HFFc6 (cell line): ENCODE measurements at places on chromosomes 7 and 10. TPM values are rescaled to one million over a fixed set of nuclear protein-coding genes. Genes with fewer than 3 reads are reported as not detected.
A peak's percentile ranks its signal among the peaks of the same experiment; 100 is the strongest.

- no peak overlapping the region for H3K4me3 ChIP-seq
- no peaks in the 10 kb centered on the region for H3K27me3 ChIP-seq
- H3K27ac ChIP-seq: no peak overlapping the region
- H3K4me1 ChIP-seq: peaks cover 37% of the 10 kb centered on the region
Measured at GRCh38 chr10:110005719-110006118, 2.1 kb upstream of the ADD3 start.

GRCh38 chr10:78313636-78314035 lies 280.0 kb downstream of the RPS24 start:
- H3K4me1 ChIP-seq: peaks cover 61% of the 10 kb centered on the region
- peaks cover 9% of the 10 kb centered on the region; the same call in 1 of the 2 replicates for H3K36me3 ChIP-seq
- DNase-seq: no peak
- H3K4me3 ChIP-seq: no peak overlapping the region
- H3K27ac ChIP-seq: no peak overlapping the region

DNA sequence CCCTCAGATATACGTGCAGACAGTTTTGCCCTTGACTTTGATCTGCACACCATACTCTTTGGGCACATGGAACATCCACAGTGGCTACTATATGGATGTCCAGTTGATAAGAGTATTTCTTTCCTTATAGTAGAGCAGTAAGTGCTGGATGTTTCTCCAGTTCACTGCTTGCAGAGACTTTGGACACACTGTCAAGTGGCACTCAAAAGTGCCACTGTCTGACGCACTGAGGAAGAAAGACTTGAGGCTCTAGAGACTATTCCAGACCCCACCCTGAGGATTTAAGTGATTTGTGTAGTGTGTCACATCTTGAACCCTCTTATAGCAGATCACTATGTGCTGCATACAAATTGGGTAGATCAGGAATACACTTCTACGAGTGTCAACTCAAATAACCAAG lies 179.1 kb downstream of the GNAI1 start:
- H3K27me3 ChIP-seq: no peaks in the 10 kb centered on the region
- no peak overlapping the region for H3K27ac ChIP-seq
- DNase-seq: no peak
- 0 out of 2 replicates have a peak, but pooled peaks cover 6% of the 10 kb centered on the region for H3K36me3 ChIP-seq
- no peak overlapping the region for H3K4me3 ChIP-seq
- peaks cover 45% of the 10 kb centered on the region for H3K4me1 ChIP-seq

UCN3 gene
- total RNA-seq: not detected in 3 replicates

DNA sequence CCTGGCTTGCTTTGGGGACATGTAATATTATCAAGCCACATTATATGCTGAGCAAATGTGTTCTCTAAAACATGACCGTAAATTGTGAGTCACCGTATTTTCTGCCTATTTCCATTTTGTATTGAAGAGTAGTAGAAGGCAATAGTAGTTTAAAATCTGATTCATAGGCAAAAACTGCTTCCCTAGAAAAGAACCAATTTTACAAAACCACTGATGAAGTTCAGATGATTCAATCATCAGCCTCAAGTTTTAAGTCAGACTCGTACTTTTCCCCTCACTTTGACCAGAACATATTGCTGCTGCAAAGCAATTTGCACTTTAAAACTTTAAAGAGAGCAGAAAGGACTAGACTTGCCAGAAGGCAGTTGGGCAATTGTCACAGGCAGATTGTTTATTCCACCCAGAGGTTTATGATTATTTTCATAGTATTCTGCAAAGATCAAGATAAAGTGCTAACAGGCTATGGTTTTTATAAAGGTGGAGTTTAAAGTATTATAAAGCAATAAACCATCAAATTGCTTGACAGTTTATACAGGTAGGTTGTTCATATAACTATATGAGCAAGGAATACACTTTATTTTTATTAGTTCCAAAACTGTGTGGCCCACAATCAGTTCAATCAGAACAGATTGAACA lies 168.2 kb downstream of the ETV1 start:
- H3K27me3 ChIP-seq: peaks cover 3% of the 10 kb centered on the region; the same call in 1 of the 2 replicates
- H3K4me3 ChIP-seq: peak overlapping the region; percentile 41; the same call in 1 of the 2 replicates
- peak overlapping the region; percentile 70 for H3K27ac ChIP-seq

DNA sequence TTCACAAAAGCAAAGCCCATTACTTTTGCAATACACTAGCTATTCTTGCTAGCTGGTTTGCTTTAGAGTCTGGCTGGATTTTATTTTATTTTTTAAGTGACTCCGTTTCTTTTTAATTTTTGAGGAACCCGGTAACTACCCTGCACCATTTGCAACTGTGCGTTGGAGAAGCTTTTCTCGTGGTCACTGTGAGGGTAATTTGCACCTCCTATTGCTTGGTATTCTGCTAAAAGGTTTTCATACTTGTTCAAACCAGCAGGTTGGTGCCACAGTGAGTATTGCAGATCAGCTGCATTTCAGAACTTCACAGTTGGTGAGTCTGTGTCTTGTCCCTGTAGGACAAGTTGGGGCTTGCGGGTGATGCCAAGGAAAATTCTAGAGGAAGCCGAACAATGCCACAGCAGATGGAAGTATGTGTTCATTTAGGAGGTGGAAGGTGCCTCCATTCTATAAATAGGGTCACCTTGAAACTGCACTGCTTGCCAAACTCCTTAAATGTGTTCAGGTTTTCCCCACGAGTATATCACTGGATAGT lies 3.9 kb upstream of the NMT2 start:
- peaks cover 4% of the 10 kb centered on the region; the same call in 1 of the 2 replicates for H3K36me3 ChIP-seq
- H3K27me3 ChIP-seq: peaks cover 4% of the 10 kb centered on the region; the same call in 1 of the 2 replicates
- H3K4me1 ChIP-seq: peaks cover 7% of the 10 kb centered on the region

DNA sequence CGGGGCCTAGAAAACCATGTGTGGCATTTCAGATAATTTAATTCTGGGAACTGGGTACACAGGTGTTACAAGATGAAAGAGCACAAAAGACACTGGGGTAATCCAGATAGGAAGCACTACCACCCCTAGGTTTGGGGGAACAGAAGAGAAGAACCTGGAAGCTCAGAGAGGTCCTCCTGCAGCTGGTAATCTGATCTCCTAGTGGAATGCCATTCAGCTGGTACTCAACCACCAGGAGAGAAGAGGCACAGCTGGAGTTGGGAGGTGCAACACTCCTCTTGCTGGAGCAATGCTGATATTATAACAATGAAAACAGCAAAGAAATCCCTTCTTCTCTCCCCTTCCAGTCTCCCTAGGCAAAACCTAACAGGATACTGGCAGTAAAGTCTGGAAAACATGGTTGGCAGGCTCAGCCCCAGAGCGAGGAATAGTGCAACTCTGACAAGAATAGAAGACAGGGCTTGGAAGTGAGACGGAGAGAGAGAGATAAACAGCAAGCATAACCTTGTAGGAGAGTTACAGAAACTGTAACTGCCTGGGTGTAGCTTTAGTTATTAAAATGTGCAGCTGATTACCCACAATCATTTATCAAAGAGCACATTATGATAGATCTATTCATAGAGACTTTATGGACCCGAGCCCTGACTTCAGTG lies 35.0 kb downstream of the NRF1 start:
- H3K4me1 ChIP-seq: peaks cover 62% of the 10 kb centered on the region
- H3K4me3 ChIP-seq: no peak overlapping the region
- no peaks in the 10 kb centered on the region for H3K27me3 ChIP-seq
- no peak overlapping the region for H3K27ac ChIP-seq
- DNase-seq: no peak

MSRB2 gene
- total RNA-seq: 29.8 to 31.2 TPM (median 30.7 TPM) in 3 replicates

DNA sequence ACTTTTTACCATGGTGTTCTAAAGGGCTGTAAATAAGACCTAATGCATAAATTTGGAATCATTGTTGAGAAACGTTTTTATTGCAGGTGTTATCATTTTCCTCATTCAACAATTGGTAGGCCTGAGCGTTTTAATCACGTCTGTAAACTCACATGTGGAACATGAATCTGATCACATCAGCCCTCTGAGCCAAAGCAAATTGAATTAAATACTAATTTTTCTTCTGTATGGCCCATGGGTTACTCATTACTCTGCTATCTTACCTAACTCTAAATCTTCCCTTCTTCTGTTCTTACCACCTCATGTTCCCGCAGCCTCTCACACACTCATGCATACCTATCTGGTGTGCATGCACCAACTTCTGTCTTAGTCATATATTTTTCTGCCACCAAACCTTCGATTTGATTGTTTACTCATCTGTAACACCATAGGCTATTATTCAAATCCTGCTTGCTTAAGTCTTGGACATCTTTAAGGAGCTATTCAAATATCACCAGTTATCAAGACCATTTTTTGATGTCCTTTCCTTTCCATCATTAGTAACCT lies 82.3 kb downstream of the NXPH1 start:
- H3K4me1 ChIP-seq: no peaks in the 10 kb centered on the region
- no peak overlapping the region for H3K4me3 ChIP-seq
- no peak overlapping the region for H3K27ac ChIP-seq
- DNase-seq: no peak
- H3K27me3 ChIP-seq: no peaks in the 10 kb centered on the region

GRCh38 chr10:133088956-133089800 lies 1.5 kb downstream of the ADGRA1 start:
- no peak for DNase-seq
- H3K36me3 ChIP-seq: no peaks in the 10 kb centered on the region
- H3K4me3 ChIP-seq: no peak overlapping the region

- no peaks in the 10 kb centered on the region for H3K27me3 ChIP-seq
- DNase-seq: no peak
- H3K4me3 ChIP-seq: no peak overlapping the region
- H3K4me1 ChIP-seq: no peaks in the 10 kb centered on the region
- no peak overlapping the region for H3K27ac ChIP-seq
Measured at GRCh38 chr10:59687657-59688056, 22.0 kb downstream of the SLC16A9 start.

DNA sequence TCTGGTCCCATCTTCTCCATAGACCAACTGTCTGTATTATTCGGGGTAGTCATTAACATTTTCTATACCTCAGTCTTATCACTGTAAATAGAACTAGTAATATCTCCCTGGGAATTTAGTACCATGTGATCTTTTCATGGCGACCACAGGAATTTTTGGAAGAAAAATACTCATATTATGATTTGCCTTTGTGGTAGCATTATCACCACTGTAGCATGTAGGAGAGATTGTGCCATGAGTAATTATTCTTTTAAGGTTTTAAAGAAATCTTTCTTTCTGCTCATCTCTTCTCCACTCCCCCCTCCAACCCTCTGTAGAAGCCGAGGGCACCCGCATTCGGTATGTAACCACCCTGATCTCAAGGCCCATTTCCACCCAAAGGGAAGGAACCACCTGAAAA lies 25.0 kb downstream of the ZNF365 start:
- no peak overlapping the region for H3K4me3 ChIP-seq
- H3K27ac ChIP-seq: no peak overlapping the region
- peaks cover 34% of the 10 kb centered on the region for H3K36me3 ChIP-seq
- H3K27me3 ChIP-seq: no peaks in the 10 kb centered on the region

EEPD1 gene
- total RNA-seq: 1.1 and 1.5 TPM in 2 replicates

CCDC172 gene
- not detected in 3 replicates for total RNA-seq

INMT gene
- 0.17 TPM in 1 of 3 replicates, not detected in the others for total RNA-seq

CALML5 gene
- total RNA-seq: not detected in 3 replicates

GRCh38 chr7:74052628-74053027 lies 24.7 kb downstream of the ELN start:
- no peak overlapping the region for H3K4me3 ChIP-seq
- no peak for DNase-seq
- H3K4me1 ChIP-seq: no peaks in the 10 kb centered on the region
- H3K27me3 ChIP-seq: peaks cover 4% of the 10 kb centered on the region; the same call in 1 of the 2 replicates
- H3K36me3 ChIP-seq: peaks cover 4% of the 10 kb centered on the region; the same call in 1 of the 2 replicates

DNA sequence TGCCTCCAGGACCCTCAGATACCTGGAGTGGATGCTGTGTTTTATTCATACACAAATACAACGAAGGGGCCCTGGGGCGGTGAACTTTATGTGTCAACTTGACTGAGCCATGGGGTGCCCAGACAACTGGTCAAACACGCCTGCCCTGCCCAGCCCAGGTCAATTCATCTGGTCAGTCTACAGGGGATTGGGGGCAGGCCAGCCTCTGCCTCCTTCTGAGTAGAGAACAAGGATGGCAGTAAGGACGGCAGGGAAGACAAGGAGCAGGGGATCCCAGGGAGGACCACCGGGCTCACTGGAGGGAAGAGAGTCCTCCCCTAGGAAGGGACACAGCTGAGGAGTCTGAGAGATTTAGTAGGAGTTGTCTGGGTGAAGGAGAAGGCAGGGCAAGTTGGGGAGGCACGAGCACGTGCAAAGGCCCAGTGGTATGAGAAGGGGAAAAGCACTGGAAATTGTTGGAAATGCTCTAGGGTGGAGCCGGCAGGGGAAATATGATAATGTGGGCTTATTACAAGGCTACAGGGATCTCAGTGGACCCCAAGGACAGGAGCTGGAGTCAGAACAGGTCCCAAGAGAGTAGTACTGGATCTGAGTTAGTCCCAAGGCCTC lies 63.4 kb downstream of the MYL10 start:
- H3K27me3 ChIP-seq: peaks cover 37% of the 10 kb centered on the region
- no peaks in the 10 kb centered on the region; the same call in 1 of the 2 replicates for H3K4me1 ChIP-seq
- DNase-seq: no peak
- no peak overlapping the region for H3K4me3 ChIP-seq
- no peak overlapping the region for H3K27ac ChIP-seq

GRCh38 chr10:120818301-120818700 lies 32.9 kb upstream of the WDR11 start:
- no peaks in the 10 kb centered on the region for H3K4me1 ChIP-seq
- no peaks in the 10 kb centered on the region for H3K36me3 ChIP-seq
- peaks cover 6% of the 10 kb centered on the region for H3K27me3 ChIP-seq
- no peak overlapping the region for H3K27ac ChIP-seq
- no peak for DNase-seq

DNA sequence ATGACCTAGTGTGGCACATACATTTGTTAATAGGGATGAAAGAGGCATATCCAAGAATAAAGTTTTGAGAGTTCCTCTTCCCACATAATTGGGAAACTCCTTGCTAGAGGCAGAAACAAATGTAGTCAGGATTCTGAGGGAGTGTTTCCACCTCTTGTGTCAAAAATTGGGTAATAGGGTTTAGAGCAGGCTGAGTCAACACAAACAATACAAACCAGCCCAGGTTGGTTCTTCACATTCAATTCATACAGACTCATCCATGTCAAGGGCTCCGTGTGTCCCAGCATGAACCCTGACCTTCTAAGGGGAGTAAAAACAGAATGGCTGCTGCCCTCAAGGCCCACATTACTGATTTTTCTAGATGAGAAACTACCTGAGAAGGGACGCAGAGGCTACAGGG lies 75.3 kb downstream of the GLI3 start:
- no peaks in the 10 kb centered on the region; the same call in 1 of the 2 replicates for H3K36me3 ChIP-seq
- H3K4me3 ChIP-seq: no peak overlapping the region
- no peak overlapping the region for H3K27ac ChIP-seq

PIK3AP1 gene
- not detected in 3 replicates for total RNA-seq
